GM23338 (cell line): ENCODE measurements at places on chromosomes 5 and 9.

GRCh38 chr5:54171645-54172384 lies 138.6 kb downstream of the ARL15 start:
- no peak for DNase-seq

GRCh38 chr5:29811914-29812679 lies 1381.4 kb upstream of the CDH6 start:
- DNase-seq, result peak; percentile 47

GRCh38 chr5:51099173-51099853 lies 283.9 kb upstream of the ISL1 start:
- no peak for DNase-seq

GRCh38 chr5:110957934-110958333 lies 113.6 kb upstream of the TSLP start:
- no peak for DNase-seq

- DNase-seq, result no peak
Observed at GRCh38 chr5:103542441-103542840, 20.1 kb downstream of the NUDT12 start.

- no peak for DNase-seq
Observed at GRCh38 chr5:11398728-11399127, 505.5 kb downstream of the CTNND2 start.

GRCh38 chr5:83306572-83307241 lies 164.8 kb upstream of the VCAN start:
- DNase-seq, result no peak

GRCh38 chr5:60648175-60648574 lies 51.8 kb downstream of the DEPDC1B start:
- no peak for DNase-seq

DNA sequence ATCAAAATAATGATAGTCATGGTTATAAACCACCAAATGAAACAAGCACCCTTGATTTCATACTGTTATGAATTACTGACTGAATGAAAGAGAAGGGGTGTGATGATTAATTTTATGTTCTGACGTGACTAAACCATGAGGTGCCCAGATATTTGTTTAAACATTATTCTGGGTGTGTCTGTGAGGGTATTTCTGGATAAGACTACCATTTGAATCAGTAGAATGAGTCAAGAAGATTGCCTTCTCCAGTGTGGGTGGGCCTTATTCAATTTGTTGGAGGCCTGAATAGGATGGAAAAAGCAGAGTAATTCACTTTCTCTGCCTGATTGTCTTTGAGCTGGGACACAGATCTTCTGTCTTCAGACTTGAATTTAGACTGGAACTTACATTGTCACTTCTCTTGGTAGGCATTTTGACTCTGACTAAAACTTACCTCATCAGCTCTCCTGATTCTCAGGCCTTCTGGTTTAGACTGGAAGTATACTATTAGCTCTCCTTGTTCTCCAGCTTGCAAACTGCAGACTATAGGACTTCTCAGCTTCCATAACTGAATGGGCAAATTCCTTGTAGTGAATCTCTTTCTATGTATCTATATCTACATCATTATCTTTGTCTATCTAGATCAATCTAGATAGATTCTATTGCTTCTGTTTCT lies 321.9 kb upstream of the TARS1 start:
- no peak for DNase-seq

GRCh38 chr9:125476645-125477044 lies 215.0 kb downstream of the GAPVD1 start:
- peak; percentile 24 for DNase-seq

DNA sequence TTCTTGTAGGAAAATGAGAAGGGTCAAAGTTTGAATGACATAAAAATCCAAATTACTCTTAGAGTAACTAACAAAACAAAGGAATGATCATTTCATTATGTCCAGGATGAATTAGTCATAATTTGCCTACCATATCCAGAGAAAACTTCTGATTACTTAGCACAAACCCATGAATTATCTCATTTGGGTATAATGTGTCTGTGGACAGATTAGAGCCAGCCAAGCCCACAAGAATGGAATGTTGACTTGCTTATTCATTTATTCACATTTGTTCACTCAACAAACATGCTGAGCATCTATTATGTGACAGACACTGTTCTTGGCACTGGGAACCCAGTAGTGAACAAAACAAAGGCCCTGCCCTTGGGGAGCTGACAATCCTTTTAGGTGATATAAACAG lies 87.4 kb downstream of the APBA1 start:
- DNase-seq, result no peak

GRCh38 chr5:165305596-165305995 lies 1800.2 kb downstream of the MAT2B start:
- DNase-seq, result no peak

- DNase-seq, result no peak
Observed at GRCh38 chr5:32315221-32316014, 2.7 kb upstream of the MTMR12 start.

DNA sequence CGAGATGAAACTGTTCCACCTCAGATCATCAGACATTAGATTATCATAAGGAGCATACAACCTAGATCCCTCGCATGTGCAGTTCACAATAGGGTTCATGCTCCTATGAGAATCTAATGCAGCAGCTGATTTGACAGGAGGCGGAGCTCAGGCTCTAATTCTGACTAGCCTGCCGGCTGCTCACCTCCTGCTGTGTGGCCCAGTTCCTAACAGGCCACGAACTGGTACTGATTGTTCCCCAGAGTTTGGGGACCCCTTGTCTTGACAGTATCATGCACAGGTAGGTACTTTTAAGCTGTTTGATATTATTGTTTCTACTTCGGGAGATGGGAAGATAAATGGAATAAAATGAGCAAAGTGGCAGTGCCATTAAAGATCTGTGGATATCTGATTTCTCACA lies 66.9 kb downstream of the ZCCHC7 start:
- no peak for DNase-seq

DNA sequence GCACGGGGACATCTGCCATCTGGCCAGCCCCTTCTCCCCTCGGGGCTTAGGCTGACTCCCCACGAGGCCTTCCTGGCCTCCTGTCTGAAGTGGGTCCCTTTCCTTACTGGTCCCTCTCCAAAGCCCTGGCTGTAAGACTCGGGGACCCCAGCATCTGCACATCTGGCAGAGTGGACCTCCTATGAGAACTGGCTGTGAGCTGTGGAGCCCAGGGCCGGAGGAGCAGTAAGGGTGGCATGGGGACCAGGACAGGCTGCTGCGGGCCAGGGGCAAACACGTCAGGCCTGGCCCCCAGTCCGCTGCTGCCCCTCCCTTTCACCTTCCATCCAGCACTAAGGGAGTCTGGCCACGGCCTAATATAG lies 33.8 kb downstream of the EXOC3 start:
- no peak for DNase-seq

DNA sequence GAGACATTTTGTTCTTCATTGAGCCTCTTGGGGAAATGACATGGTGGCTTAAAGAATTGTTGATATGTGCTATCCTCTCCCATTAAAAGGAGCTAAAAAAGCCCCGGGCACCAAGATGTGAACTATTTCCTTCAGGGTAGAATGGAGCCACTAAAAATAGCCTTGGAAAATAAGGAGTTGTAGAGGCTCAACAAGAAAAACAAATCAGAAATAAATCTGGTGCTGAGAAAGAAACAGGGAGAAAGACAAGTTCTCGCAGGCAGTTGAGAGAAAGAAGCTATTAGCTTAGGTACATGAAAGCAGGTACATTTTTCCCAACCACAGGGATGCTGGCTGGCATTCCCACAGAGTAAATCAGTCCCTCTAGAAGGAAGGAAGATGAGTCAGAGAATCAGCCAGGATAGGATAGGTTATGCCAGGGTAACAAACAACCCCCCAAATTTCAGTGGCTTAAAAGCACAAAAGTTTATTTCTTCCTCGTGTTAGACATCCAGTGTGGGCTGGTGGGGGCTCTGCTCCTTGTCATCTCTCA lies 134.6 kb upstream of the ADRA1B start:
- DNase-seq, result no peak

DNA sequence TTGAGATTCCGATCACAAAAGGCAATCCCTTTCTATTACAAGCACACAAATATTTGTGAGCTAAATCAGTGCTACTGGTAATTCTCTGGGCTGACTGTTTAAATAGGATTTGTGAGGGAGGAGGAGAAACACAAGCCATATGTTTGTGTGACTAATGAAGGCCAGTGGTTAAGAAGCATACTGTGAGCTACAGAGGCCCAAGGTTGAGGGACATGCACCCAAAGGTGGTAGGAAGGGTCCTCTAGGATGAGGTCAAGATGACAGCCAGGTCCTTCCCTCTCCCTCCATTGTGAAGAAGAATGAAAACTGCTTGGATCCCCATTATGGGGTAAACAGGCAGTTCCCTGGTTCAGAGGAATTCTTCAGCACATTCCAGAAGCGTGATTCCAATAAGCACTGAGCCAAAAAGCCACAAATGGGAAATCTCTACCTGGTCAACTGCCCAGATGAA lies 83.9 kb downstream of the SPOCK1 start:
- no peak for DNase-seq

DNA sequence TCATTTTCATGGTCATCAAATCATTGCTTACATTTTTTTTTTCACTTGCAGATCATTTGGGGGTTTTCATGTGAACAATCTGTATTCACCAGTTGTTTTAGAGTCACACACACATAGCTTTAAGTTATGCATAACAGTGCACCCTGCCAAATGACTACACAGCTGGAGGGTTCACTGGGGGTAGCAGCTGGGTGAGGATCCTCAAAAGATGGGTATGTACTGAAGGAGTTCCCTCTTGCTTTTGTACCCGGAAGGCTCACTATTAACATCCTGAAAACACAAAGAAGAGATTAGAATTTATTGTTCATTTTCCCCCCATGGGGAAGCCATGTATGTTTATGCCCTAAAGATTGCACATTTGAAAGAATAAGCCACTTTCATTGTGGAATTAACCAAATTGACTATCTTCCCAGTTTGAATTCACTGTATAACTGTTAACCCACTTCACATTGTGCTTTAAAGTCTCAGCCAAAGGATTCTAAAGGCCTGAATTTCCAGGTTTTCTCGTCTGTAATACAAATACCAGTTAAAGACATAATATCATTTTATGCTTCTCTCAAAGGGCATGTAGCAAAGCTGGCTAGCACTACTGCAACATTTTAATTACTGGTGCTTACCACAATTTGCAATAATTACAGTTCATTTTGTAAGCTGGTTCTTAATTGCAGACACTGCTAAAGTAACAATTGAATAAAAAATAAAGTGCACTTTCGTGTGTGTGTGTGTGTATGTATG lies 466.4 kb upstream of the MEF2C start:
- no peak for DNase-seq

DNA sequence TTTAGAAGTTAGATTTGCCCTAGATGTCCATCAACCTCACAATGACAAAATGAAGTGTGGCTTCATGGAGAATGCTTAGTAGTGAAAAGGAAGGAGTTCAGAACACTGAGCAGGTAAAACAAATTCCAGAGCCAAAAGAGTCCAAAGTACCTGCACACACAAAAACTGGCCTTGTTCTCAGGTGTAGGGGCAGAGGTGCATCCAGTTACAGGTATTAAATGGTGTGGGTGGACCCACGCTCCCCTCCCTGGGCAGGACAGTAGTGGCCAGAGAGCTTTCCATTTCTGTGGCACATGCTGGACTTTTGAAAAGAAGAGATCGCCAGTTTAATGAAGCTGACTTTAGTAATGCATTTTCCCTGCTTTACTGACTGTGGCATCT lies 47.2 kb downstream of the SECISBP2 start:
- no peak for DNase-seq

- no peak for DNase-seq
Observed at GRCh38 chr5:56490971-56491468, 257.9 kb upstream of the ANKRD55 start.

DNA sequence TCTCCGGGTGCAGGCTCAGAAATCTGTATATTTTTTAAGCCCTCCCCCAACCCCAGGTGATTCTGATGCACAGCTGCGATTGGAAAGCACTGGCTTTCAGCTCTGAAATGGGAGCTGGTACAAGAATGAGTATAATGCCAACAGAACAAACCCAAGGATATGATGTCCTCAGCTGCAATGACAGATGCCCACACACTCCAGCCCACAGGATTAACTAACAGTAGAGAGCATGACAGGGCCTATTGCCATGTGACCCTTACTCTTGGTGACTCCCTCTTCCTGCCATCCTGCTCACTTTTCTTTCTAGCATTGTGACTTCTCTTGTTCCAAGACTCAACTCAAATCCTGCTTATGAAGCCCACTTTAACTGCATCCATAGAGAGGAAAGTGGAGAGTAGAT lies 174.5 kb downstream of the FGF18 start:
- DNase-seq, result no peak

DNA sequence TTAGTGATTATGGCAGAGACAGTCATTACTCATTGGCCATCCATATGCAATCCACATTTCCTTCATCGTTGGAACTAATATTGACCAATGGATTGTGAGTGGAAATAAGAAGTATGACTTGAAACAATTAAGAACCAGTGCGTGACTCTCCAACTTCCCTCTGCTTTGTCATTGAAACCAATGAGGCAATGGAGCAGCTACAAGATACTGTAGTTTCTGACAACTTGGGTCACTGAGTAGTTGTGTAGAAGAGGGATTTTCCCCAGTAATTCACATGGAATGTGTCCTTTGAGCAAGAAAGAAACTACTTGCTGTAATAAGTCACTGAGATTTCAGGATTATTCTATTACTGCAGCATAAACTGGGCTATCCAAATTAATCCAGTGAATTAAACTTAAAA lies 785.3 kb upstream of the RIOK2 start:
- no peak for DNase-seq

DNA sequence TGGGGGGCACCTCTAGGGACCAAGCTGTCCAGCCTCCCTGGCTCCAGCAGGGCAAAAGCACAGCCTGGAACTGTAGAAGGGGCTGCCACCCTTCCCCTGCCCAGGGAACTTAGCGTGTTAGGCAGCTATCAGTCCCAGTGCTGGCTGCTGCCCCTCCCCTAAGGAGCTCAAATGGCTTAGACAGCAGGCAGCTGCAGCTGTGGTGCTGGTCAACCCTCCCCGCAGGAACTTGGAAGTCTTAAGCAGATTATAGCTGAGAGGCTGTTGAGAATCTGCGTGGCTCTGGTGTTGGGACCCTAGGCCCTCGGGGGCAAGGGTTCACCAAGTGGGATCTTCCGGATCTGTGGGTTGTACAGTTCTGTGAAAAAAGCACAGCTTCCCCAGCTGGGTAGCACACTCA lies 536.5 kb upstream of the CDH10 start:
- DNase-seq, result no peak

- no peak for DNase-seq
Observed at GRCh38 chr9:37968228-37968701, 64.3 kb upstream of the SLC25A51 start.

GRCh38 chr5:92267830-92268229 lies 884.7 kb upstream of the ARRDC3 start:
- no peak for DNase-seq

GRCh38 chr5:88539026-88539425 lies 270.4 kb upstream of the TMEM161B start:
- no peak for DNase-seq

GRCh38 chr9:5357431-5358105 lies 17.9 kb upstream of the RLN1 start:
- DNase-seq, result no peak

DNA sequence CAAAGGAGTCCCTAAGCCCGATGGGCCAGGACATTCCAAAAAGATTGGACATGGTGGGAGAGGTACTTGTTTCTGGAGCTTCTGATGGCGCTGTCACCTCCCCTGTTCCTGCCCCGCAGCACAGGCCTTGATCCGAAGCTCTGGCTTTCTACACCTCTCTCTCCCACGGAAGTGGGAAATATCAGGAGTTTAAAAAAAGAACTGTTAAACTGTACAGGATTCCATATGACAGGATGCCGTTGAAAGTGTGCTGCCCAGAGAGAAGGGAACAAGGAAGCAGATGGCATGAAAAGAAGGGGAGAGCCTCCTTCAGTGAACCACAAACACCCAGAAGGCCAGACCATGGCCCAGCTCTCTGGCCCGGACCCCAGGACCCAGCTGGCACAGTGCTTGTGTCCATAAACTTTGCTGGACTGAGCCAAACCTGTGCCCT lies 26.8 kb upstream of the SLC2A8 start:
- no peak for DNase-seq
